ENCODE measurements at places on chromosomes 2 and 18. TPM values are rescaled to one million over a fixed set of nuclear protein-coding genes. Genes with fewer than 3 reads are reported as not detected.

The LIMS3 gene
- 1.1 TPM for total RNA-seq

The COL5A2 gene
- 2.3 TPM for total RNA-seq

The ANKRD36B gene
- total RNA-seq = 16.5 TPM

The SP5 gene
- 0.98 TPM for total RNA-seq

The PAX3 gene
- total RNA-seq = not detected

The ASB18 gene
- not detected for total RNA-seq

The TUBA4A gene
- 32.7 TPM for total RNA-seq

- H3K36me3 ChIP-seq = no peaks in the 10 kb centered on the region
- peaks cover 17% of the 10 kb centered on the region for H3K27me3 ChIP-seq
- no peak overlapping the region for H3K4me3 ChIP-seq
- no peak for DNase-seq
Measured at GRCh38 chr2:16728351-16729136, 62.9 kb upstream of the CYRIA start.

DNA sequence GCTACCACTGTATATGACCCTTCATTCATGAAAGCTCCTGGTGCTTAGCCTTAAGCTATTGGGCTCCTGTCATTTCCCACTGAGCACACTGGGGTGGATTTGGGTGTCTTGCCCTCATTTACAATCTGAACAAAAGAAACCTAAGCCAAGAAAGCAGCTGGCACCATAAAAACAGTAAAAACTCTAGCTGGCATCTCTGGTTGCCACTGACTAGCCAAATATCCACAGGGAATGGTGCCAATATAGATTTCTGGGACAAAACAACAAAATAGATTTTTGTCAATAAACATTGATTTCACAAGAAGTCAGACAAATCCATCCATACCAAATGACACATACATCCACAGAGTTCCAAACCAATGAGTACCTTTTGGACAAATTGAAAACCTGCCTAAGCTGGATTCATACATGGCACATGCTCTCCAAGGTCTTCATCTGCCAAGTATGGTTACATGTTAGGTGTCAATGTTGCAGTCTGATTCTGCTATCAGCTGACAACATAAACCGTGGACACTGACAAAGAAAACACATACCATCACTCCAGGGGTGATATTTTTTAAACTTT lies 1081.5 kb upstream of the ZEB2 start:
- no peaks in the 10 kb centered on the region for H3K4me1 ChIP-seq
- no peak for DNase-seq
- no peak overlapping the region for H3K27ac ChIP-seq
- no peaks in the 10 kb centered on the region for H3K36me3 ChIP-seq

- no peak overlapping the region for H3K4me3 ChIP-seq
- DNase-seq = no peak
- H3K36me3 ChIP-seq = no peaks in the 10 kb centered on the region
- no peaks in the 10 kb centered on the region for H3K27me3 ChIP-seq
- no peak overlapping the region for H3K27ac ChIP-seq
- H3K4me1 ChIP-seq = peaks cover 15% of the 10 kb centered on the region
Measured at GRCh38 chr2:188193230-188193629, 98.4 kb upstream of the GULP1 start.

DNA sequence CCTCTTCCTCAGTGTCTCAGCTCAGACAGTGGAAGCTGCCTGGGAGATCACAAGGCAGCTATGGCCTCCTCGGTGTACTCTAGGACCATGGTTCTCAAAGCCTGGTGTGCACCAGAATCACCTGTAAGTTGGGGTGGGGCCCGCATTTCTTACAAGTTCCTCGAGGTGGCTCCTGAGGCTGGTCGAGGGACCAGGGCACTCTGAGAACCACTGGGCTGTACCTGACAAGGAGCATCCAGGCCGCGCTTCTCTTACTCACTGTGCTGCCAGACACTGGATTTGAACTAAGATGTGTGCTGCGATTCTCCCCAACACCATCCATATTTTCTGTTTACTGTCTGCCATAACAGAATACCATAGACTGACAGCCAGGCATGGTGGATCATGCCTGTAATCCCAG lies 59.5 kb downstream of the DIPK1C start:
- no peaks in the 10 kb centered on the region for H3K36me3 ChIP-seq
- H3K4me1 ChIP-seq = no peaks in the 10 kb centered on the region
- peaks cover 48% of the 10 kb centered on the region for H3K27me3 ChIP-seq
- H3K4me3 ChIP-seq = no peak overlapping the region
- no peak overlapping the region for H3K27ac ChIP-seq
- no peak for DNase-seq

- H3K4me1 ChIP-seq = no peaks in the 10 kb centered on the region
- H3K36me3 ChIP-seq = no peaks in the 10 kb centered on the region
- no peak for DNase-seq
- no peak overlapping the region for H3K27ac ChIP-seq
- H3K27me3 ChIP-seq = no peaks in the 10 kb centered on the region
Measured at GRCh38 chr2:111519071-111519470, 364.9 kb downstream of the ANAPC1 start.

DNA sequence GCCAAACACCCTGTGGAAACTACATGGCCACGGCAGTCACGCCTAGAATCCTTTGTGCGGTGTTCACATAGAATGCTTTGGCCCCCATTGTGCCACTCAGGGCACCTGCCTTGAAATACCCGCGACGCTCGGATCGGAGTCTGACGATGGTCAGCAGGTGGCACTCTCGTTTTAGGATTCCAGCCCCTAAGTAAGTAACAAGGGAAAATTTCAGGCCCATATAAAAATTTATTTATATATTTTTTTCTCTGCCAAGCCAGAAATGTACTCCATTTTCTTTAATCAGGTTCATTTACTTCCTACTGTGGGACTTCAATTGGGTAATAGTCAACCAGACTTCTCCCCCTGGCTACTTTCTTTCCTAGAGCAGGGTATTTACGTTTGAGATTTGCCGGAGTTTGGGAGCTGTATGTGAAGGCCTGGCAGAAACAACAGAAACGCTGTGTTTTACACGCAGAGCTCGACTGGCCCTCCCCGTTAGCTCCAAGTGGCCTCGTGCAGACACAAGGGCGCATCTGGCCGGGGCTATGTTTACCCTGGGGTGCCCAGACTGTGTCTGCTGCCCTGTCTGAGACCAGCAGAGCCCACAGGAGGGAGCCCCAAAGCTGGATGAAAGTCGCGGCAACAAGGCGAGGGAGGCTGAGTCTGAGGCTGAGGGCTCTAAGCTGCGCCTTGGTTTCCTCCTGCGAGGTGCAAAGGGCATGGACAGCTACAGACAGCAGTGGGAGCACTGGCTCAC lies 41.6 kb downstream of the LRRC30 start:
- DNase-seq = no peak
- H3K4me3 ChIP-seq = no peak overlapping the region
- no peaks in the 10 kb centered on the region for H3K4me1 ChIP-seq
- H3K36me3 ChIP-seq = no peaks in the 10 kb centered on the region
- H3K27ac ChIP-seq = no peak overlapping the region
- no peaks in the 10 kb centered on the region for H3K27me3 ChIP-seq

DNA sequence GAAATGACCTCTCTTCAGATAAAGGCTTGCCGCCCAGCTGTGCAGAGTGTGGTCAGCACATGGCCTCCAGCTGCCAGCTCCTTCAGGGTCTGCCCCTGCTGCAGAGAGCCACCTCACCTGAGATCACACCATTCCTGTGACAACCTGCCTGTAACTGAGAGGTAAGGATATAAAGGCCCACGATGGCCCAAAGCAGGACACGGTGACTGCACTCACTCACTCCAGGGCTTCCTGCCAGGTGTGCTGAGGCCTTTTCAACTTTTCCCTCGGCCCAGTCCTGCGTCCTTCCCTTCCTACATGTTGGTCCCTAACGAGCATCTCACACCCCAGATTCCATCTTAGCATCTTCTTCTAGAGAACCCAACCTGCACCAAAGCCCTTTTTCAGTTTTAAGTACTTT lies 36.2 kb downstream of the ANKRD44 start:
- H3K4me3 ChIP-seq = no peak overlapping the region
- no peak overlapping the region for H3K27ac ChIP-seq
- no peaks in the 10 kb centered on the region for H3K36me3 ChIP-seq

DNA sequence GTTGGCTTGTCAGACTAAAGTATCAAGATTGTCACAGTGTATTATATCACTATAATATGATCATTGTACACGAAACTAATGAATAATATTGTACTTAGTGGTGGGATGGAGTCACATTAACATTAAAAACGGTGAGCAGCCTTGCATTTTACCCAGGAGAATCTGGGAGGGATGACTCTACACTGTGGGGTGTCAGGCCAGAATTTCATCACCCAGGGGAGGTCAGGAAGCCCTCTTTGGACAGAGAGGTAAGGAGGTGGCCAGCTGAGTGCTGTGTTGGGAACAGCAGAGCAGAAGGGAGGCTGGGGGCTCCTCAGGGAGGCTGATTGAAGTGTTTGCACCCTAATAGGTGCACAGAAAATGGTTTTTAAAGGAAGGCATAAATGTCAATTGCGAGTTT lies 33.0 kb downstream of the CDCA7 start:
- no peak for DNase-seq
- no peaks in the 10 kb centered on the region for H3K4me1 ChIP-seq
- H3K4me3 ChIP-seq = no peak overlapping the region
- no peaks in the 10 kb centered on the region for H3K27me3 ChIP-seq

- H3K36me3 ChIP-seq = no peaks in the 10 kb centered on the region
- H3K4me3 ChIP-seq = no peak overlapping the region
- no peak overlapping the region for H3K27ac ChIP-seq
- no peaks in the 10 kb centered on the region for H3K4me1 ChIP-seq
- no peaks in the 10 kb centered on the region for H3K27me3 ChIP-seq
Measured at GRCh38 chr2:215609089-215610032, 173.5 kb upstream of the FN1 start.

- no peak for DNase-seq
- H3K27me3 ChIP-seq = no peaks in the 10 kb centered on the region
- no peak overlapping the region for H3K27ac ChIP-seq
- H3K4me1 ChIP-seq = no peaks in the 10 kb centered on the region
- H3K36me3 ChIP-seq = no peaks in the 10 kb centered on the region
Measured at GRCh38 chr2:193869564-193869963, 1674.8 kb upstream of the TMEFF2 start.

DNA sequence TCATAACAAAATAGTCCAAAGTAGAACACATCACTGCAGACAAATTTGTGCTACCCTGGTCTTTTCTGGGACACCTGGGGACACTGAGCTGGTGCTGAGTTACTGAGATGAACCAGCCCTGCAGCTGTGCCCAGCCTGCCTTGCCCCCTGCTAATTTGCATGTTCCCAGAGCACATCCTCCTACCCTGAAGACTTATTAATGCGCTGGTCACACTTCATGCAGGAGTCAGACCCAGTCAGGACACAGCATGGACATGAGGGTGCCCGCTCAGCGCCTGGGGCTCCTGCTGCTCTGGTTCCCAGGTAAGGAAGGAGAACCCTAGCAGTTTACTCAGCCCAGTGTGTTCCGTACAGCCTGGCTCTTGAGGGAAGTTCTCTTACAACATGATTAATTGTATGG lies 1518.3 kb downstream of the RPIA start:
- no peaks in the 10 kb centered on the region for H3K36me3 ChIP-seq
- no peak overlapping the region for H3K4me3 ChIP-seq
- DNase-seq = no peak
- H3K4me1 ChIP-seq = no peaks in the 10 kb centered on the region
- H3K27ac ChIP-seq = no peak overlapping the region
- H3K27me3 ChIP-seq = no peaks in the 10 kb centered on the region

- no peaks in the 10 kb centered on the region for H3K4me1 ChIP-seq
- no peaks in the 10 kb centered on the region for H3K36me3 ChIP-seq
- H3K27me3 ChIP-seq = no peaks in the 10 kb centered on the region
- no peak overlapping the region for H3K4me3 ChIP-seq
- no peak for DNase-seq
Measured at GRCh38 chr18:66210875-66211274, 393.0 kb downstream of the CDH19 start.

- H3K4me1 ChIP-seq = no peaks in the 10 kb centered on the region
- H3K36me3 ChIP-seq = no peaks in the 10 kb centered on the region
- H3K4me3 ChIP-seq = no peak overlapping the region
- no peak overlapping the region for H3K27ac ChIP-seq
- peaks cover 15% of the 10 kb centered on the region for H3K27me3 ChIP-seq
Measured at GRCh38 chr2:100140582-100140981, 1.8 kb downstream of the AFF3 start.

DNA sequence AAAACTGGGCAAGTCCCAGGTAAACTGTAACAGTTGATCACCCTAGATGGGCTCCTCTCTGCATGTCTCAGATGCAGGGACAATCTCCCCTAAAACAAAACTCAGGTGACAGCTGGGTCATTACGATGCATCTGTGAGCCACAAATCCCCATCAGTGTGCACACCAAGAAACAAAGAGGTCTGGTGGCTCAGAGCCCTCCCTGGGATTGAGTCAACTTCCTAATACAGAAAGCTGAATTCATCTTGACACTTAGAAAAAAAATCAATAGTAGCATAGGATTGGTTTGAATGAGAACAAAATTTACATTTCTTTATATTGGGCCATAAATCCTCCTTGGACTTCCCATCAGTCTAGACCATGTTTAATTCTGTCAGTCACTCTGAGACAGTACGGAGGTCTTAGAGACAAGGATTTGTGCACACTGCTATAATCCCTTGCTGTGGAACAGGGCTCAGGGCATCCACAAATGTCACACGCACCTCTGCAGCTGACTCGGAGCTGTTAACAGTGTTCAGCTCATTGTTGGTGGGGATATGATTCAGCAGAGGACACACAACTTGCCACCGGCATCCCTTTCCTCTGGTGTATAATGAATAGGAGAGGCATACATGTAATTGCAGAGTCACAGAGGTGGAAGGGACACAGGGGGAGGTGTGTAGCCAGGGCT lies 44.5 kb upstream of the DAPL1 start:
- DNase-seq = no peak
- H3K27me3 ChIP-seq = peaks cover 27% of the 10 kb centered on the region
- no peaks in the 10 kb centered on the region for H3K36me3 ChIP-seq
- no peak overlapping the region for H3K4me3 ChIP-seq
- no peak overlapping the region for H3K27ac ChIP-seq

GRCh38 chr18:36247036-36247435 lies 50.5 kb upstream of the FHOD3 start:
- no peaks in the 10 kb centered on the region for H3K4me1 ChIP-seq
- no peak overlapping the region for H3K27ac ChIP-seq
- H3K4me3 ChIP-seq = no peak overlapping the region
- no peak for DNase-seq
- H3K36me3 ChIP-seq = no peaks in the 10 kb centered on the region
- H3K27me3 ChIP-seq = no peaks in the 10 kb centered on the region

- no peak for DNase-seq
- no peaks in the 10 kb centered on the region for H3K27me3 ChIP-seq
- H3K4me1 ChIP-seq = no peaks in the 10 kb centered on the region
- H3K4me3 ChIP-seq = no peak overlapping the region
- no peaks in the 10 kb centered on the region for H3K36me3 ChIP-seq
Measured at GRCh38 chr2:142218471-142218870, 87.7 kb upstream of the LRP1B start.

- DNase-seq = peak; percentile 36
- H3K4me1 ChIP-seq = no peaks in the 10 kb centered on the region
- no peaks in the 10 kb centered on the region for H3K27me3 ChIP-seq
- H3K27ac ChIP-seq = no peak overlapping the region
- no peak overlapping the region for H3K4me3 ChIP-seq
- peaks cover 4% of the 10 kb centered on the region for H3K36me3 ChIP-seq
Measured at GRCh38 chr18:45910405-45911023, 56.6 kb downstream of the EPG5 start.

GRCh38 chr2:79975791-79976565 lies 328.6 kb downstream of the LRRTM1 start:
- DNase-seq = no peak
- no peak overlapping the region for H3K27ac ChIP-seq
- no peaks in the 10 kb centered on the region for H3K4me1 ChIP-seq
- H3K27me3 ChIP-seq = no peaks in the 10 kb centered on the region

All from HCT116 (cell line).